ENCODE measurements at places on chromosomes 1 and 21. TPM values are rescaled to one million over a fixed set of nuclear protein-coding genes. Genes with fewer than 3 reads are reported as not detected.

MTX1 gene
- polyA plus RNA-seq = 43.7 TPM

MPZ gene
- polyA plus RNA-seq = not detected

OLIG1 gene
- not detected for polyA plus RNA-seq

AK5 gene
- 3.4 TPM for polyA plus RNA-seq

USH2A gene
- polyA plus RNA-seq = not detected

AADACL3 gene
- not detected for polyA plus RNA-seq

THEM5 gene
- polyA plus RNA-seq = 0.38 TPM

Data from CD8-positive, alpha-beta memory T cell (primary cell).